ENCODE measurements at places on chromosomes 5 and 9. TPM values are rescaled to one million over a fixed set of nuclear protein-coding genes. Genes with fewer than 3 reads are reported as not detected.

DNA sequence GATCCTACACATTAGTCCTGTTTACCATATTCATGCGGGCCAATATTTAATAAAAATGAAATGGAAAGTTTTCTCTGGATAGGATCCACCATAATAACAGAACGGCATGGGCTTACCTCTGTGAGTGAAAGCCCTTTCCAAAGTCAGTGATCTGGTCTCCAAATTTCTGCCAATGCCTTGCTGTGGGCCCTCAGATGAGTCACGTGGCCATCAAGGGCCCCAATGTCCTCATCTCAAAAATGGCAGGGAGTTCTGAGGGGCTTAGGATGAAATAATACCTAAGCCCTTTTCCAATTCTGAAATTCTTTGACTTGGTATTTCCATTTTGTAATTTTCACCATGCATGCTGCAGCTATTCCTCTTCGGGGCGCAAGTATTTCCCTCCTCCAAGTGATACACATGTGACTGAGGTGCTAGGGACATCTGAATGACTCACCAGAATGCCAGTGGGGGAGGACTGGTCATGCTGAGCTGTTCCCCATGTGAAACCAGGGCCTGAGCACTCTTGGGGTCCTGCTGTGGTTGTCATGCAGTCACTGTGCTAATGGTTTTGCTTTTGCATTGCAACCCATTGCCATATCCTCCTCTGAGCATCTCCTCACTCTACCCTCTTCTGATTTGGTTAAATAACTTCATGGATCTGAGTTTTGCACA lies 35.0 kb downstream of the ITK start:
- H3K36me3 ChIP-seq: no peaks in the 10 kb centered on the region
- H3K4me1 ChIP-seq: peaks cover 6% of the 10 kb centered on the region
- no peak for DNase-seq
- no peak overlapping the region for H3K4me3 ChIP-seq
- H3K27me3 ChIP-seq: peaks cover 1% of the 10 kb centered on the region

The PRELID2 gene
- total RNA-seq: 6.6 TPM

The TGFBR1 gene
- total RNA-seq: 71.1 TPM

The BHMT2 gene
- not detected for total RNA-seq

- no peaks in the 10 kb centered on the region for H3K36me3 ChIP-seq
- peaks cover 34% of the 10 kb centered on the region for H3K4me1 ChIP-seq
- H3K27me3 ChIP-seq: no peaks in the 10 kb centered on the region
- peak overlapping the region; percentile 78 for H3K4me3 ChIP-seq
Observed at GRCh38 chr5:32445287-32445758, 783 bp upstream of the ZFR start.

The CAVIN4 gene
- 0.46 TPM for total RNA-seq

- H3K27me3 ChIP-seq: no peaks in the 10 kb centered on the region
- H3K36me3 ChIP-seq: peaks cover 3% of the 10 kb centered on the region
- H3K4me1 ChIP-seq: peaks cover 52% of the 10 kb centered on the region
- DNase-seq: peak; percentile 96
Observed at GRCh38 chr5:17217493-17218352, at the start of gene BASP1. Gene BASP1 (plus strand): TSS chr5:17217631. CDS start chr5:17275217, 57,586 bp downstream.

DNA sequence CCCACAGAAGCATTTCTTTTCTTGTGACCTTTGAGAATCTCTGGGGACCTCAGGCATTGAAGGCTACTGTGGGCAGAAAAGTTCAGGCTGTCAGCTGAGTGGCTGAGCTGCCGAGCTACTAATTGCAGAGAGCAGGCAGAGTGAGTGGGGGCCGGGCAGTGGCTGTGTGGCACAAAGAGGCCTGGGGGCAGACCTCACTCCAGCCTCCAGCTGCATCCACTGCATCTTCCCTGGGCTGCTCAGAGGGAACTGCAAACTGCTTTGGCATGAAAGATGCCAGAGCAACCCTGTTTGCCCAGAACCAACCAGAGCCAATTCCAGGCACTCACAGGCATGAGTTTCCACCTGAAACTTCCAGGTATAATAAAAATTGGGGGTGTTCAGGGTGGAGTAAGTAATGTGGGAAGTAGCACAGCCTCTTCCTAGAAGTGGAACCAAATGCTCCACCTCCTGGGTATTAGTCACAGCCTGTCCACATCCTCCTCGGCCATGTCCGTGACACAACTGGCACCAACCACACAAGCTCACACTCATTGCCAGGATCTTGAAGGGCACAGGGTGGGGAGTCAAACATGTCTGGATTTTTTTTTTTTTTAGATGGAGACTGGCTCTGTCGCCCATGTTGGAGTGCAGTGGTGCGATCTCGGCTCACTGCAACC lies 548.9 kb downstream of the BNC2 start:
- H3K4me1 ChIP-seq: peaks cover 6% of the 10 kb centered on the region
- no peak overlapping the region for H3K4me3 ChIP-seq
- no peak for DNase-seq
- H3K27me3 ChIP-seq: no peaks in the 10 kb centered on the region
- peak overlapping the region; percentile 17 for H3K27ac ChIP-seq

GRCh38 chr5:111813537-111813936 lies 56.5 kb upstream of the NREP start:
- no peak overlapping the region for H3K27ac ChIP-seq
- H3K4me3 ChIP-seq: no peak overlapping the region
- DNase-seq: no peak
- no peaks in the 10 kb centered on the region for H3K27me3 ChIP-seq
- H3K4me1 ChIP-seq: peaks cover 4% of the 10 kb centered on the region

DNA sequence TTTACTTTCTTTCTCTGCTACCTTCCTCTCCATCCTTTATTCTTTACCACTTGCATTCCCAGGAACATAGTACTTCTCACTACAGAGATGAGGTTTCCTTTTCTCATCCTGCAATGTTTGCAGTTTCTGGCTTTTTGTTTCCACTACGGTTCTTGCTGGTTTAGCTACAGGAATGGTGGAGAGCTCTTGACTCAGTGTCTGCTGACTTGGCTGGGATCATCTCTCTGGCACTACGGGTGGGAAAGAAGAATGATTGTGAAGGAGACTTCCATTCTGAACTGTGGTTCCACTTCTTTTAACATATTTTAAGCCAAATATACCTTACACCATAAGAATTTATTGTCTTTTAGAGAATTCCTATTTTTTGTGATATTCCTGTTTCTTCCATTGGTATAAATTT lies 65.1 kb downstream of the NREP start:
- H3K27ac ChIP-seq: no peak overlapping the region
- H3K4me3 ChIP-seq: no peak overlapping the region
- no peaks in the 10 kb centered on the region for H3K36me3 ChIP-seq
- H3K27me3 ChIP-seq: no peaks in the 10 kb centered on the region

- DNase-seq: peak; percentile 69
- H3K36me3 ChIP-seq: no peaks in the 10 kb centered on the region
- no peak overlapping the region for H3K27ac ChIP-seq
- no peaks in the 10 kb centered on the region for H3K4me1 ChIP-seq
- H3K4me3 ChIP-seq: no peak overlapping the region
Observed at GRCh38 chr5:176747670-176748072, 62.7 kb upstream of the UNC5A start.

DNA sequence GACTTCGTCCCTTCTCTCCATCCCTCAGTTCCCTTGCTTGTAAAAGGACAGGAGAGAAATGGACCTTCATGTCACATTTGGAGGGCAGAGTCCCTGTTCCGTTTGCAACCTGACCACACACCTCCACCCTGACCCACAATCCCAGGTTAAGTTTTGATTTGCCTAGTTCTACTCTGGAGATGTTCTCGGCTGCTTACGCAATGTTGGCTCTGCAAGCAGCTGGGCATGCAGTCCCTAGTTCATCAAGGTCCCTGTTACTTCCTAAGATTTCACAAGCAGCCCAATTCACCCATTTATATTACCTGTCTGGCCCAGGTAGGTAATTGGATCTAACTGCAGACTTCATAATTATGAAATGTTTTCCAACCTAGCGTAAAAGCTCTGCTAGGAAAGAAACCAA lies 28.8 kb downstream of the SLIT3 start:
- H3K27me3 ChIP-seq: no peaks in the 10 kb centered on the region
- H3K36me3 ChIP-seq: peaks cover 13% of the 10 kb centered on the region
- no peak overlapping the region for H3K4me3 ChIP-seq
- H3K27ac ChIP-seq: no peak overlapping the region
- DNase-seq: no peak

The NUP155 gene
- total RNA-seq: 19.3 TPM

GRCh38 chr9:101707721-101708120 lies 30.7 kb downstream of the GRIN3A start:
- H3K4me3 ChIP-seq: no peak overlapping the region
- peaks cover 3% of the 10 kb centered on the region for H3K4me1 ChIP-seq
- peaks cover 39% of the 10 kb centered on the region for H3K27me3 ChIP-seq
- no peaks in the 10 kb centered on the region for H3K36me3 ChIP-seq
- no peak overlapping the region for H3K27ac ChIP-seq

The FBP1 gene
- total RNA-seq: not detected

GRCh38 chr5:113253037-113253436 lies 181.8 kb downstream of the TSSK1B start:
- H3K27me3 ChIP-seq: no peaks in the 10 kb centered on the region
- H3K27ac ChIP-seq: no peak overlapping the region
- H3K36me3 ChIP-seq: no peaks in the 10 kb centered on the region
- H3K4me1 ChIP-seq: peaks cover 29% of the 10 kb centered on the region

DNA sequence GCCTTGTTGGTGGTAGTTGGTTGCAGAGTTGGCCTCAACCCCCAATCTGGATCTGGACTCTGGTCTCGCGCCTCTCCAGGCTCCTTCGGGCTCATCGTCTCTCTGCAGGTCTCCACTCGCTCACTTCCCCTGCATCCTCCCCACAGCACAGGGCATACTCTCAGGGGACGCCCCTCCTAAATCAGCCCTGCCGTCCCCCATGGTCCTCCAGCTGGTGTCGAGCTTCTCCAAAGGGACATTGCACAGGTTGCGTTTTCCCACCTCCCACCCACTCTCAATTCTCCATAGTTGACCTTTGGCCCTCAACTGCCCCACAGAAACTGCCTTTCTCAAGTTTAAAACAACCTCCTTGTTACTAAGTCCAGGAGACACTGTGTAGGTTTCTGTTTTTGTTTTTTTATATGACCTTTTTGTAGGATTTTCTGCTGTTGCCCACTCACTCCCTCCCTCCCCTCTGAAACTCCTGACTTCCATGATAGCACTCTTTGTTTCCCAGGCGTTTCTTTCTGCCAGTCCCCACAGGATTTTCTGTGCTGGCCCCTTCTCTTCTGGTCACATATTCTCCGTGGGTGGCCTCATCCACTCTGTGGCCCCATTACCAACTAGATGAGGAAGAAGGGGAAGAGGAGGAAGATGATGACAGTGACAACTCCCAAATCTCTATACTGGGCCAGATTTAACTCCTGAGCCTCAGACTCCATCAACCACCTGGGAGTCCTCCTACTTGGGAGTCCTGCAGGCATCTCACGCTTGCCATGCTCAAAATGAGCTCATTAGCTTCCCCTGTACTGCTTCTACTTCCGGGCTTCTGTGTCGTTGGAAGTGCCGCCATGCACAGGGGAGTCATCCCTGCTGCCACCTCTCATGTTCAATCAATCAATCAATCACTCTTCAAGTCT lies 50.3 kb downstream of the ALG2 start:
- H3K4me3 ChIP-seq: no peak overlapping the region
- peaks cover 22% of the 10 kb centered on the region for H3K27me3 ChIP-seq
- H3K4me1 ChIP-seq: peaks cover 2% of the 10 kb centered on the region
- no peak overlapping the region for H3K27ac ChIP-seq

The WNT8A gene
- total RNA-seq: not detected

- no peak overlapping the region for H3K4me3 ChIP-seq
- H3K36me3 ChIP-seq: no peaks in the 10 kb centered on the region
- H3K27me3 ChIP-seq: no peaks in the 10 kb centered on the region
- no peak overlapping the region for H3K27ac ChIP-seq
Observed at GRCh38 chr9:90946982-90947381, 145.4 kb downstream of the SYK start.

The ARL14EPL gene
- not detected for total RNA-seq

DNA sequence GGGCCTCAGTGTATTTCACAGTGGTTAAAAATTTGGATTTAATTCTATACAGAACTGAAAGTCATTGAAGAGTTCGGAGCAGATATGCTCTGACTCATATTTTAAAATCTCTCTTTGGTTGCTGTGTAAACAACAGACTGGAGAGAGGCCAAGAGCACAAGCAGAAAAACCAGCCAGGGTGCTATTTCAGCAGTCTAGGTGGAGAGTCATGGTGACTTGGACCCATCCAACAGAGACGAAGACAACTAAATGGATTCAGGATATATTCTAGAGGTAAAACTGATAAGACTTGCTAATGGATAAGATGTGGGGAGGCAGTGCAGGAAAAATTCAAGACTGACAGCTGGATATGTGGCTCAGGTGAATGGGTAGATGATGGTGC lies 168.9 kb downstream of the MAPKAP1 start:
- peak overlapping the region; percentile 93 for H3K27ac ChIP-seq
- H3K27me3 ChIP-seq: no peaks in the 10 kb centered on the region
- peaks cover 14% of the 10 kb centered on the region for H3K36me3 ChIP-seq

GRCh38 chr9:83477120-83477519 lies 61.1 kb downstream of the FRMD3 start:
- H3K4me1 ChIP-seq: peaks cover 11% of the 10 kb centered on the region
- no peak for DNase-seq
- no peak overlapping the region for H3K27ac ChIP-seq
- H3K4me3 ChIP-seq: no peak overlapping the region
- H3K36me3 ChIP-seq: peaks cover 2% of the 10 kb centered on the region
- H3K27me3 ChIP-seq: no peaks in the 10 kb centered on the region

The PRLR gene
- not detected for total RNA-seq

DNA sequence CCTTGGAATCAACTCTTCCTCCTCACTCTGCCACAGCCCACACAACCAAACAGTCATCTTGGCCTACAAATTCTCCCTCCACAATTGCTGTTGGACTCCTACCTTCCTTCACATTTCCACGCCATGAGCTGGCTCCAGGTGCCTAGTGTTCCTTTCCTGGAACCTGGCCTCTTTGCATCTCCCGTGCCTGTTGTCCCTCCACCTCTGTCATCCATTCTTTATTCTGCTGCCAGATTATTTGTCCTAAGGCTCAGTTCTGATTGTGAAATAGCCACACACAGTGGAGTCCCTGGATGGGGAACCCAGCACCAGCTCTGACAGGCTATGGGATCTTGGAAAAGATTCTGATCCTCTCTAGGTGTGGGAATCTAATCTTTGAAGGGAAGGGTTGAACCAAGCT lies 109.1 kb upstream of the ANKH start:
- no peaks in the 10 kb centered on the region for H3K36me3 ChIP-seq
- no peak for DNase-seq
- peaks cover 4% of the 10 kb centered on the region for H3K4me1 ChIP-seq
- no peak overlapping the region for H3K4me3 ChIP-seq

- H3K27me3 ChIP-seq: no peaks in the 10 kb centered on the region
- H3K4me1 ChIP-seq: peaks cover 38% of the 10 kb centered on the region
Observed at GRCh38 chr5:15579193-15579990, 79.4 kb downstream of the FBXL7 start.
